ENCODE measurements at places on chromosomes 1 and 21. TPM values are rescaled to one million over a fixed set of nuclear protein-coding genes. Genes with fewer than 3 reads are reported as not detected.
A peak's percentile ranks its signal among the peaks of the same experiment; 100 is the strongest.

Gene HCRTR1
- total RNA-seq = not detected

Gene KRTAP19-1
- not detected for total RNA-seq

Gene LCE6A
- total RNA-seq = not detected

Gene ECM1
- 44.0 TPM for total RNA-seq

Gene HJV
- not detected for total RNA-seq

DNA sequence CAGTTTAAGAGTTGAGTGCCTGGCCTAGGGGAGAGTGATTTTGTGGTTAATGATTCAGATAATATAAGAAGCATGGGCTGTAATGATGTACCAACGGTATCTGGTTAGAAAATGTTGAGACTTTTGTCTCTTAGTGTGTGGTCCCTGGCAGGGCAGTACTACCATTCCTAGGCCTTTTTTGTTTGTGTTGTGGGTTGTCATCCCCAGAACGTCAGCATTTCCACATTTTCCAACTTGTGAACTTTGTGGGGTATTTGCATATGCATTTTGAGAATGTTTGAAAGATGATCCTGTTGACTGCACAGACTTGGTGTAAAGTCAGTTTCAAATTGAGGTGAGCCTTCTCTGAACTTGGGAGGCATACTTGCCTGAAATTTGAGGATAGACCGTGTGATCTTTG, 11.4 kb downstream of the NEK7 start:
- H3K27me3 ChIP-seq = peaks cover 2% of the 10 kb centered on the region
- peak; percentile 45 for DNase-seq
- H3K27ac ChIP-seq = peak overlapping the region; percentile 73
- H3K4me1 ChIP-seq = peaks cover 93% of the 10 kb centered on the region
- H3K4me3 ChIP-seq = peak overlapping the region; percentile 75
- H3K36me3 ChIP-seq = peaks cover 28% of the 10 kb centered on the region

Gene AMIGO1
- total RNA-seq = 7.9 TPM

DNA sequence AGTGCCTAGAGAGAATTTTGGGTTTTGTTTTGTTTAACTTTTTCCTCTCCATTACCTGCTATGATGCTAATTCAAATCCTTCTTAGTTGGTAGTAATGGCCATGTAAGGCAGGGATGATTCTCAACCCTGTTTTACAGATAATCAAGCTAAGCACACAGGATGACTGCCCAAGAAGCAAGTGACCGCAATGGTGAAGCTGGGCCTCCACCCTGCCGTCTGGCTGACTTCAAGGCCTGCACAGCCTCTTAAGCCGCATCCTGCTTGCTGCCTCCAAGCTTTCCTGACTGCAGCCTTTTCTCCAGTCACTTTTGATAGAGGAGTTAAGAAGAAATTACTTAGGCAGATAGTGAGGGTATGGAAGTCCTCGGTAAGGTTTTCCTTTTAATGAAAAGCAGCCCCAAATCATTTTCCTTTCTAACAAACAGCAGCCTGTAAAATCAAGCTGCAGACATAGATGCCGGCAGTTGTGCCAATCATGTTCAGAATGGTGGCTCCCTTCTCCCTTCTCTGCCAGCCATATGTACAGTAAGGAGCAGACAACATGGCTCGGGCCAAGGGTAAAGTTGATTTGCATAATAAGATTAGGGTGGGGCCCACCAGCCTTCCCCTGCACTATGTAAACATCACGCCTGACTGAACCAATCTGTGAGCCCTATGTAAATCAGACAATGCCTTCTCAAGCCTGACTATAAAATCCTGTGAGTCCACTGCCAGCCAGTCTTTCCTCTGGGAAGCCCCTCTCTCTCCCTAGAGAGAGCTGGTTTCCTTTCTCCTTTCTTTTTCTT, 8.8 kb upstream of the CTBS start:
- H3K4me1 ChIP-seq = peaks cover 9% of the 10 kb centered on the region
- no peak overlapping the region for H3K27ac ChIP-seq
- H3K4me3 ChIP-seq = no peak overlapping the region
- no peaks in the 10 kb centered on the region for H3K27me3 ChIP-seq
- no peaks in the 10 kb centered on the region for H3K36me3 ChIP-seq
- no peak for DNase-seq

GRCh38 chr1:198291036-198291435, 134.2 kb downstream of the NEK7 start:
- peak overlapping the region; percentile 31 for H3K27ac ChIP-seq
- H3K4me1 ChIP-seq = peaks cover 77% of the 10 kb centered on the region
- peaks cover 23% of the 10 kb centered on the region for H3K27me3 ChIP-seq
- DNase-seq = no peak

DNA sequence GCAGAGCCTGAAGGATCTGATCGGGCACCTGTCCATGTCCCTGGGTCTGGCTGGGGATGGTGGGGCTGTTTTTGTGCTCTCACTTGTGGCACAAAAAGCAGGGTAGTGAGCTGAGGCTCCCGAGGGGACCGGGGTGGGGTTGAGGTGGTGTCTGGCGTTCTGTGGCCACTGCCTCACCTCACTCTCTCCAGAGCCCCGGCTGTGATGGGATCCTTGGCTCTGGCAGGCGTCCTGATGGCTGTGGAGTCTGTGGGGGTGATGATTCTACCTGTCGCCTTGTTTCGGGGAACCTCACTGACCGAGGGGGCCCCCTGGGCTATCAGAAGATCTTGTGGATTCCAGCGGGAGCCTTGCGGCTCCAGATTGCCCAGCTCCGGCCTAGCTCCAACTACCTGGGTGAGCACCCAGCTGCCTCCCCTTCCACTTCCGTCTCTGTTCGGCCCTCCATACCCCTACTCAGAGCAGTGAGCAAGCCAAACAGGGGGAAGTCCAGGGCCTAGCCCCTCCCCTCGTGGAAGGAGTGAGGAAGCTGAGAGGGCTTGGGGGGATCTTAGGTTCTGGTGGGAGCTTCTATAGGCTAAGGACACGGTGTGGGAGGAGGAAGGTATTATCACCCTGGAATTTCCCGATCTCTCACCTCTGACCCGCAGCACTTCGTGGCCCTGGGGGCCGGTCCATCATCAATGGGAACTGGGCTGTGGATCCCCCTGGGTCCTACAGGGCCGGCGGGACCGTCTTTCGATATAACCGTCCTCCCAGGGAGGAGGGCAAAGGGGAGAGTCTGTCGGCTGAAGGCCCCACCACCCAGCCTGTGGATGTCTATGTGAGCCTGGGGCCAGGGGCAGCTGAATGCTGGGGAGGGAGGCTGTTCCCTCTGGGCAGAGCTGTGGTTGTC, 7.0 kb downstream of the ADAMTSL4 start:
- H3K36me3 ChIP-seq = peaks cover 6% of the 10 kb centered on the region
- no peak overlapping the region for H3K4me3 ChIP-seq
- DNase-seq = no peak
- peaks cover 33% of the 10 kb centered on the region for H3K4me1 ChIP-seq
- H3K27ac ChIP-seq = no peak overlapping the region

Gene SPRR2E
- not detected for total RNA-seq

Gene RYR2
- 0.19 TPM for total RNA-seq

DNA sequence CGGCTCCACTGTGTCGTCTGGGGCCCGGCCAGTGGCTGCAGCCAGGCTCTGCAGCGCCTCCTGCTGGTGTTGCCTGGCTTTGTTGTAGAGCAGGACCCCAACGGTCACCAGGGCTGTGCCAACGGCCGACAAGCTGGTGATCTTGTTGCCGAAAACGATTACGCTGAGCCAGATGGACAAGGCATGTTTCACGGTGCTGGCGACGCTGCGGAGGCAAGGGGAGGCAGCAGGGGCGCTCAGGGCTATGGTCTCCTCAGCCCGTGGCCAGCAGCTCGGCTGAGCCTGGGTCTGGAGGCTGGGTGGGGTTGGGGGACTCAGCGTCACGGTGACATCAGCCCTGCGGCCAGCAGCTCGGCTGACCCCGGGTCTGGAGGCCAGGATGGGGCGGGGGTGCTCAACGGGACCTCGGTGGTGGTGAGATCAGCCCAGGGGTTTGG, 7.0 kb upstream of the CDK11B start:
- DNase-seq = no peak
- H3K4me3 ChIP-seq = no peak overlapping the region
- H3K27ac ChIP-seq = no peak overlapping the region
- H3K27me3 ChIP-seq = no peaks in the 10 kb centered on the region
- H3K4me1 ChIP-seq = peaks cover 17% of the 10 kb centered on the region

DNA sequence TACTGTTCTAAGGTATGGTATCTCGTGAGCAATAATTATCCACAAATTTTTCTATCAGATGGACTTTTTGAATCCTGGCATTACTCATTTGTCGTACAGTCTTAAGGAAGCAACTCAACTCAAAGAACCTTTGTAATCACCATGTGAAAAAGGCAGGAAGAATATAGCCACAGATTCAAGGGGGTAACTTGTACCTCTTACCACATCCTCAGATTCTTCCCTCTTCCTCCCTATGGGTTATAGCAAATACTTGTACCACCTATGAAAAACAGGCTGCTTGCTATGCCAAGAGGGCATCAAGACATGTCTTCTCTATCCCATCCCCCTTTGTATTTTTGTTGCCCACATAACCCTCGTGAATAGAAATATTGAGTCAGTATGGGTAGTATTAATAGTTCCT, 616.6 kb upstream of the USP24 start:
- peaks cover 4% of the 10 kb centered on the region for H3K27me3 ChIP-seq
- H3K36me3 ChIP-seq = peaks cover 11% of the 10 kb centered on the region
- H3K27ac ChIP-seq = no peak overlapping the region
- H3K4me1 ChIP-seq = peaks cover 59% of the 10 kb centered on the region

GRCh38 chr1:53259932-53260331, 21.6 kb upstream of the MAGOH start:
- peaks cover 19% of the 10 kb centered on the region for H3K4me1 ChIP-seq
- no peaks in the 10 kb centered on the region for H3K36me3 ChIP-seq
- DNase-seq = no peak
- no peak overlapping the region for H3K4me3 ChIP-seq

Gene BLACAT1
- total RNA-seq = not detected

DNA sequence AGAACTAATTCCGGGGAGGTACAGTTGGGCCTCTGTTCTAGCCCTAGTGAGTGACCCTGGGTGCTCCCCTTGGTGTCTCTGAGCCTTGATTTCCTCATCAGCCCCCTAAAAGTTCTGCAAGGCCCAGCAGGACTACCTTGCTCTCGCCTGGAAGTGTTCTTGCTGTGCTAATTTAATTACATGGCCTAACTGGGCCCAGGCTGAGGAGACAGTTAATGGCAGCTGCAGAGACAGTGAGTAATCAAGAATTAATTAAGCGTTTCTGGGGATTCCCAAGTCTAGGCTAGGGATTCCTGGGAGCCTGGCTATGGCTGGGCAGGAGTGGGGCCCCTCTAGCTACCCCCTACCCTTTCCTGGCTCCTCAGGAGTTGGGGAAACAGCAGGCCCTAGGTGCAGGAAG, 24.7 kb upstream of the DMBX1 start:
- H3K4me3 ChIP-seq = no peak overlapping the region
- H3K27me3 ChIP-seq = peaks cover 42% of the 10 kb centered on the region
- DNase-seq = no peak
- no peaks in the 10 kb centered on the region for H3K36me3 ChIP-seq
- H3K4me1 ChIP-seq = peaks cover 17% of the 10 kb centered on the region
- H3K27ac ChIP-seq = no peak overlapping the region

GRCh38 chr1:40267767-40268187, 9.7 kb downstream of the ZMPSTE24 start:
- peak overlapping the region; percentile 69 for H3K4me3 ChIP-seq
- DNase-seq = peak; percentile 99
- H3K4me1 ChIP-seq = peaks cover 51% of the 10 kb centered on the region
- H3K27ac ChIP-seq = peak overlapping the region; percentile 97
- H3K36me3 ChIP-seq = peaks cover 40% of the 10 kb centered on the region

DNA sequence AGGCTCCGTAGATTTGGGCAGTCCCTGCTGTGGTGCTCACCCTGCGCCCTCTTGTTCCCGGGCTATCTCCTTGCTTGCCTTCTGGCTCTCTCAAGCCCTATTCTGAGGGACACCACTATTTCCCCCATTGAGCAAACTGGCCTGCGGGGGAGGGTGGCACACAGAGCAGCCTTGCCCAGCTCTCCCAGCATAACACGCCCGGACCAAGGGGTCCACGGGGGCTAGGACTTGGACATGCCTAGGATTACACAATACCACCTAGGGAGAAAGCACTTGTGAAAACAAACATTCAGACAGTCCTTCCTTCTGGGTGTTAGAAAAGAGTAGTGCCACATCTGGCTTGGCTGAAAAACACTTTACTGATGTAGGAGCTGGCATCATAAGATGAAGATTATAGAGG, 7.4 kb downstream of the TADA1 start:
- H3K4me3 ChIP-seq = no peak overlapping the region
- no peak for DNase-seq
- H3K27me3 ChIP-seq = no peaks in the 10 kb centered on the region
- H3K36me3 ChIP-seq = peaks cover 20% of the 10 kb centered on the region
- peaks cover 12% of the 10 kb centered on the region for H3K4me1 ChIP-seq

DNA sequence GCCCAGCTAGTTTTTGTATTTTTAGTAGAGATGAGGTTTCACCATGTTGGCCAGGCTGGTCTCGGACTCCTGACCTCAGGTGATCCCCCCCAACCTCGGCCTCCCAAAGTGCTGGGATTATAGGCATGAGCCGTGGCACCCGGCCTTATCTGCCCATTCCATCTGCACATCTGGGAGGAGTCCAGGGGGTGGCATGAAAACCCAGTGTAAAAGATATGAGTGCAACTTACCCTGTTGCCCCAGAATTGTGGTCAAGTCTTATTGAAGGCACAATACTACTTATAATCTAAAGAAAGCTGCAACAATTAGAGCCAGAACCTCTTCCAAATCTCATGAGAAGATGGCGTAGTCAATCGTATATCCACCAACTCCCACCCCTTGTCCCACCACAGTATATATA, 18.4 kb downstream of the CTXND2 start:
- H3K27ac ChIP-seq = no peak overlapping the region
- no peaks in the 10 kb centered on the region for H3K4me1 ChIP-seq
- H3K27me3 ChIP-seq = peaks cover 9% of the 10 kb centered on the region
- no peak overlapping the region for H3K4me3 ChIP-seq
- no peaks in the 10 kb centered on the region for H3K36me3 ChIP-seq

DNA sequence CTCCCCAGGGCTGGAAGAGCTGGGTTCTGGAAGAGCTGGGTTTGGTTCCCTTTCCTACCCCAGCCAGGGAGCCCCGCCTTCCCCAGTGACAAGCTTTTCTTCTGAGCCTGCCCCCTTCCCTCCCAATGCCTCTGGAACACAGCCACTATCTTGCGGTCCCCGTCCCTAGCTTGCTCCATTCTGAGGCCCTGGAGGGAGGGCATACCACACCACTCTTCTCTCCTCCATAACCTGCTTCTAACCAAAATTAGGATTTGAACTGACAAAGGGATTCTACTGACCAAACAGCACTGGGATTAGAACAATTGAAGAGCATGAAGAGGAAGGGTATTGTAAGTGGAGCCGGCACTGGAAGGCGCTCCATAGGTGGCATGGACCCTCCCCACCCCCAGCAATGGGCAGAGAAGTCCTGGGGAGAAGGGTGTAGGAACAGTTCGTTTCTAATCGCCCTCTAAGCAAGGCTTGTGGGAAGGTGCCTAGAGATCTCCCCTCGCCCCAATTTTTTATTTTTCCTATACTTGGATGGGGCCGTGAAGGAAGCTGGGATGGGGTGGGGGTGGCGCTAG, 690 bp downstream of the C1orf216 start:
- peaks cover 9% of the 10 kb centered on the region for H3K36me3 ChIP-seq
- H3K27ac ChIP-seq = peak overlapping the region; percentile 98
- peak overlapping the region; percentile 96 for H3K4me3 ChIP-seq
- H3K27me3 ChIP-seq = no peaks in the 10 kb centered on the region

DNA sequence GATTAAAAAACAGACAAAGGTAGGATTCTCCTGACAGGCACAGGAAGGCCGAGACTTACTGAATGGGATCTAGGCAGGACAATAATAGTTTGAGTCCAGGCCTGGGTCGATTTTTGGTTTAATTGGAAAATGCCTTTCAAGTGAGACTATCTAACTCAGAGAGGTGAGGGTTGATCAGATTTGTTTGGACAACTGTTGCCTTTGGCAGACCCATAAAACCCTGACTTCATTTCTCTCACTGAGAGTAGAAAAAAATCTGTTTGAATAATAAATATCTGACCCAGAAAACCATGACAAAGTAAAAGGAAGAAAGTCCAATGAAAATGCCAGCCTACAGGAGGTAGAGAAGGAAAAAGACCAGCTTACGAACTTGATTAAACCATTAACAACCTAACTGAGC, 12.3 kb upstream of the SLC30A10 start:
- H3K36me3 ChIP-seq = peaks cover 5% of the 10 kb centered on the region
- no peaks in the 10 kb centered on the region for H3K27me3 ChIP-seq
- no peak for DNase-seq
- H3K4me1 ChIP-seq = no peaks in the 10 kb centered on the region
